ENCODE measurements at places on chromosomes 12 and 14.

- DNase-seq, result no peak
Measured at GRCh38 chr14:65255583-65256461, 153.5 kb upstream of the MAX start.

DNA sequence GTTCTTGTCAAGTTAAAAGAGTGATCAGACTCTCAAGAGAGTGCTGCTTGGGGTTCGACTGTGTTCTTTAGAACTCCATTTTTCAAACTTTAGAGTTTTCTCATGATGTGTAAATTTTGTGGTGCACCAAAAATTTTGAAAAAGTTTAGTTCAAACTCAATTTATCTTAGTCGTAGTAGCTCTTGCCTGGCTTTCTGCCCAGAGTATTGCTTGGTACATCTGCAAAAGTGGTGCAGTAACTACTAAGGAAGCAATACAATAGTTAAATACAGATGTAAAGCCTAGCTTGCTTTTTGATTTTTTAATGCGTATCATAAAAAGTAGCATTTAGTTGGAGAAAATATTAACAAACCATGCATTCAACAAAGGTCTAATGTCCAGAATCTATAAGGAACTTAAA, 9.5 kb upstream of the CCDC91 start:
- DNase-seq, result no peak

DNA sequence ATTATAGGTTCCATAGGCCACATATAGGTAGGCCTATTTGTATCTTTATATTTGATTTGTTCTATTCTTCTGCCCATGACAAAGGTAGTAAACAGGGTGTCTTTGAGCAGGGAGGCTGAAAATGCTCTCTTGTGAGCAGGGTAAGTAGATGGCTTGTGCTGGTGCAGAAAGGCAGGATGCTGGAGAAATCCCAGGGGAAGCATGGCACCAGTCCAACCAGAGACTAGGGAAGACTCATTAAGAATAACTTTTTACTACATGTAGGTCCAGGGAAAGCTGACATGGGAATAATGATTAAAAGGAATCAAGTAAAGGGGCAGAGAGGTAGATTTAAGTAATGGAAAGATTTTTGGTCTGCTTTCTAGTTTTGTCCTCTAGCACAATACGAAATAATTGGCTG, 245.0 kb downstream of the RGS6 start:
- no peak for DNase-seq

GRCh38 chr14:99286761-99287160, 14.8 kb upstream of the BCL11B start:
- no peak for DNase-seq

GRCh38 chr14:68039593-68039992, 220.0 kb downstream of the RAD51B start:
- DNase-seq, result no peak

- DNase-seq, result no peak
Measured at GRCh38 chr14:60735416-60735815, 855 bp downstream of the MNAT1 start.

- no peak for DNase-seq
Measured at GRCh38 chr12:116200812-116201211, 76.7 kb downstream of the MED13L start.

DNA sequence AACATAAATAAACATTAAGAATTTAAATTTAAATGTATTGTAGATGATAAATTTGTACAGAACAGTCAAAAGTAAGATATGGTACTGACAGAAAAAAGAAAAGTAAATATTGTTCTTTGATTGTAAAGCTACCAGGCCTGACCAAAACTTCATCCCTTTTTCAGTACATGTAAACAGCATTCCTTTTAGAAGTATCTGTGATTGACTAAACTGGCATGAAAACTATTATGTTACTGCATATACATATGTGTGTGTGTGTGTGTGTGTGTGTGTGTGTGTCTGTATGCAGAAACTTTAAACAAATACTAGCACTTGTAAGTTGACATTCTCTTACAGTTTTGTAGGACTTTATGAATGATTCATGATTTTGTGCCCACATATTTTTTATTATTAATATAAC, 270.9 kb downstream of the C12orf50 start:
- no peak for DNase-seq

- DNase-seq, result no peak
Measured at GRCh38 chr12:56867216-56867615, 67.0 kb downstream of the SDR9C7 start.

DNA sequence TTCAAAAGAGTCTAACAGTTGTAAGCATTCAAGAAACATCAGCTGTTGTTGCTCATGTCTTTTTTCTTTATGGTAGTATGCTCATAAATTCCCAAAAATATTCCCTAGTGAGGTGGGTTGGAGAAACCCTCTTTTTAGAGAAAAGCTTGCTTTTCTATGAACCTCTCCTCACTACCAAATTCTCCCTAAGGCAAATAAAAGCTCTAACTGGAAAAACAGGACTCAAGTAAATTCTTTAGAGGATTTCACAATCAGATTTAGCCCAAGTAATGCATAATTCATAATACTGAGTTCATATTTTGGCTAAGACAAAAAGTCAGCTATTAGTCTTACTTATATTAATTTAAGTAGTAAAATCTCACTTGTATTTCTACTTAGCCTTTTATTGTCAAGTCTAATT, 59.1 kb downstream of the DIO2 start:
- DNase-seq, result no peak

DNA sequence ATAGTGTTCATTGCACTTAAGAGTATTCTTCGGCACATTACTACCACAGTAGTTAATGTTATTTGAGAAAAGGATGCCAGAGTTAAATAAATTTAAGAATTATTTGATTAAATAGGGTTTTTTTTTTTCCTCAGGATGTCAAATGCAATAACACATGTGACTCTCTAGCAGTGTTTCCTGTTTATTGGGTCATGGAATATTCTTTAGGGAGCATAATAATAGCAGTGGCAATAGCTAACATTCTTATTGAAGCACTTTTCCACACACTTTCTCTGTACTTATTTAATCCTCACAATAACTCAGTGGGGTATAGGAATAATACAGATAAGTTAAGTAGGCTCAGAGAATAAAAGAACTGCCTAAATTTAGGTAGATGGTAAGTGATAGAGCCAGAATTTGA, 44.3 kb downstream of the SCYL2 start:
- DNase-seq, result no peak

DNA sequence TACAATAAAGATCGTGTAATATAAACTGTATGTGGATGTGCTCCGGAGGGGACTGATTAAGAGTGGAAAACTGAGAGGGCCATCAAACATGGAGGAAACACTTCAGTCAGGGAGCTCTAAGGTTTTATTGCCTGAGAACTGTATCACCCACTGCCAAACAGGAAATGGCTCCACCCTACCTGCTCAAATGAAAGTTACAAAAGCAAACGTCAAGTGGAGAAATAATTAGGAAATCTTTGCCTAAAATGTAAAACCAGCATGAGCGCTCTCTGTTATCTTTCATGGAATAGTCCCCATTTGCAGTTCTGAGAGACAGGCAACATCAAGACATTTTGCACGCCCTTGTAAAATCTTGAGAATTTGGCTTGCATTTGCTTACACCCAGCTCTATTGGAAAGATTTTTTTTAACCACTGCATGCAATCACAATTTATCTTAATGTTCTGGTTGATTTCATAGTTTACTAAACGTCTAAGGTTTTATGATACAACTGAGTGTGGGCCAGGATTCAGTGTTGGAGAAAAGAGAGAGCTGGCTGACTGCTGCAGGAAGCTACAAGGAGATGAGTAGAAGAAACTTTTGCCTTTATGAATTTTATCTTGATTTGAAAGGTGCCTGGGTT, 344.0 kb upstream of the PRICKLE1 start:
- no peak for DNase-seq

DNA sequence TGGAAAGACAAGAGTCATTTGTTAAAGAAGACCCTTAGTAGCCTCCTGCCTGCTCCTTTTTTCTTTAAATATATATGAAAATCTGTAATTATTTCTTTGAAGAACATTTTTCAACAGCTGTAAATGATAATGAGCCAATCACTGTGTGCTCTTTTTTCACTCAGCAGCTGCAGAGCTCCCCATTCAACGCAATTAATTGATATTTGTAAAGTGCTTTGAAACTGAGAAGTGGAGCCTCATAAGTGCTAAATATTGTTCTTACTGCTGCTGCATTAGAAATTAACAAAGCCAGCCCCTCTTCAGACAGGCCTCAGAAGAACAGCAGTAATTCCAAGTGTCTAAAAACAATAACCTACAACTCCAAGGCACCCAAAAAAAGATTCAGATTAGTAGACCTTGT, 224.3 kb downstream of the GXYLT1 start:
- DNase-seq, result no peak

- DNase-seq, result no peak
Measured at GRCh38 chr14:99146616-99147365, 125.2 kb downstream of the BCL11B start.

- no peak for DNase-seq
Measured at GRCh38 chr12:30970559-30971197, 44.1 kb downstream of the TSPAN11 start.

DNA sequence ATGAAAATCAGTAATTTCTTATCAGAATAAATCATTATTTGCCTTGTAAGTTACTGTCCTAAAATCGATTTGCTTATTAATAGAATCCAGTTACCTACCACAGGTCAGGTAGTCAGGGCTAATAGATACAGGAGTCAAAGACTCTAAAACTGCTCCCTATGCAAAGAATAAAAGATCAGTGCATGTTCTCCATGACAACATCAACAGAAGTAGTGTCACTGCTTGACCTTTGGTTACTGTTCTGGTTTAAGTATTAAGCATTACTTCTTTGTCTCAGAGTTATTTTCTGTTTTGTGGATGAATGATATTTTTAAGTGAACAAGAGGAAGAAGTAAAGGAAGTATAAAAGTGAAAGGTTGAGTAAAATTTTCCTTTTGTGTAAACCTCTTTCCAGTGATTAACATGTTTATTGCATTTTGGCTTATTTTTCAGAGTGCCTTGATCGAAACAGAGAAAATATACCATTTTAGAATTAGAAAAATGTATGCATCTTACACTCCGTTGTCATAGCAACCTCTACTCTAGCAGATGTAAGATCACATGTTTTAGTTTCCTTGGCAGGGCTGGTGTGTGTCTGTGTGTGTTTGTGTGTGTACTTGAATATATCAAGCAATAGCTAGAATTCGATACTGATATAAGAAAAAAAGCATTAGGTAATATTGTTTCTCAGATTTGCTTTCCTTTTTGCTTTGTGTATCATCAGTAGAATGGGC, 44.7 kb downstream of the ABCD2 start:
- DNase-seq, result no peak

DNA sequence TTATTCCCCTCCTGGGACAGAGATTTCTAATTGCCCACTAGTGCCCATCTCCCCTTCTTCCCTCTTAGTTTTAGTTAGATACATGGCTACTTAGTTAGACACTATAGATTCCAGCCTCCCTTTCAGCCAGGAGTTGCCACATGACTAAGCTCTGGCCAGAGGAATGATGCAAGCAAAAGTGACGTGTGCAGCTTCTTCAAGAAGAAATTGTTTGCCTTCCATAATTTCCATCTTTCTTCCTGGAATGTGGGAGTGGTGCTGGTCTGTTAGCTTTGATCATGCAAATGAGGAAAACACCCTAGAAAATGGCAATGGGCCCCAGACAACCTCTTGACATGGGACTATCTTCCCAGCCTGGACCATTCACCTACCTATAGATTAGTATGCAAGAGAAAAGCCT, 21.4 kb downstream of the CCDC177 start:
- no peak for DNase-seq

DNA sequence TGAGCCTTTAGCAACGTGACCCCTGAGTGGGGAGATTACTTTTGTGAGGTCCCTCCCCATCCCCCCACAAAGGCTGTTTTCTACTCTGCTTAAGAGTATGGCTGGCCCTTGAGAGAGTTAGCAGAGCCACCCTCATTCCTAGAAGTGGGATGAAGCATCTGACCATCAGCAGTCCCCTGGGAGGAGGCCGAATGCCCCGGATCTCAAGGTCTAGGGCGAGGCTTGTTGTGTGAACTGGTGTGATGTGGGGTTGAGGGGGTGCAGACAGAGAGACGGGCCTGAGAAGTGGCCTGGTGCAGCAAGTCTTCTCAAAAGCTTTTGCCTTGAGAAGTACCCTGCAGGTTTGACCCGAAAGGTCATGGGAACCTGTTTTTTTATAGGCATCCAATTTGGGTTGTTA, 153.0 kb upstream of the FKBP4 start:
- no peak for DNase-seq

GRCh38 chr12:9344541-9344940, 136.3 kb upstream of the PZP start:
- no peak for DNase-seq

DNA sequence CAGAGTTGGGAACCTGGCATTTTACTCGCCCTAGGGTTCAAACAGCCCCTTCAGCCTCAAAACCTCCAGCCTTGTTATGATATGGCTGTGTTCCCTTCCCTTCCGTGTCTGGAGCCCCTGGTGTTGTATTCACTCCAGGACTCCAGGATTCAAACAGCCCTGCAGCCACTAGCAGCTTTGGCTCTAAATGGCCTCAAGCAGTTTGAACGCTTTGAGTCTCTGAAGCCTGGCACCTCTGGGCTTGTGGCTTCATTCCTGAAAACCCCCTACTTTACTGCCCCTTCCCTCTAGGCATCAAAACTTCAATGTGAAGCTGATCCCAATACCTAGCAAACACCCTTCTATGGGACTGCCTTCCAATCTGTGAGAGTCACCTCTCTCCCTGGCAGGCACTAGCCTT, 67.9 kb upstream of the RMST start:
- DNase-seq, result no peak

GRCh38 chr12:27967551-27968054, 4.9 kb downstream of the PTHLH start:
- no peak for DNase-seq

- DNase-seq, result no peak
Measured at GRCh38 chr14:47466916-47467315, 208.5 kb downstream of the MDGA2 start.

- DNase-seq, result no peak
Measured at GRCh38 chr12:66453844-66454243, 151.6 kb downstream of the HELB start.

GRCh38 chr14:91368776-91369416, 48.7 kb downstream of the CCDC88C start:
- DNase-seq, result no peak

GRCh38 chr12:128829861-128830504, 6.2 kb upstream of the SLC15A4 start:
- no peak for DNase-seq

DNA sequence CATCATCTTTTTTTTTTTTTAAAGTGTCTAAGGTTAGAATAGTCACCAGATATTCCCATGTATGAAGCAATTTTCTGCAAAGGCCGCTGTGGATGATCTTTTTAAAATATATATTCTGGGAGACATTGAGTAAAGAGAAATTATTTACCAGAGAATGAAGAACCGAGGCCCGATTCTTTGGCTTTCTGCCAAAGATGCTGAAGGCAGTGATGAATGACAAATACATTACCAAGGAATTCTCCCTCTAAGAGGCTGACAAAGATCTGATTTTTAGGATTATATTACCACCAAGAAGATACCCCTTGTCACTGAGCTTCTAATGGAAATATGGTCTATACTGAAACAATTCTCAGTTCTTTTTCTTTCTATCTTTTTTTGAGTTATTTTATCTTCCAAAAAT, 336.8 kb downstream of the NAV3 start:
- DNase-seq, result no peak

GRCh38 chr12:87259391-87259790, 769.8 kb downstream of the C12orf50 start:
- DNase-seq, result no peak

- DNase-seq, result no peak
Measured at GRCh38 chr12:77229640-77230442, 164.5 kb upstream of the E2F7 start.

GRCh38 chr12:123992118-123992825, 19.3 kb downstream of the ZNF664 start:
- DNase-seq, result no peak

GRCh38 chr14:57323721-57324120, 55.0 kb downstream of the AP5M1 start:
- DNase-seq, result no peak

- no peak for DNase-seq
Measured at GRCh38 chr12:4246116-4246515, 27.4 kb upstream of the CCND2 start.

Measured in stimulated activated CD8-positive, alpha-beta memory T cell treated with anti-CD3 and anti-CD28 coated beads, Interleukin-12 subunit alpha, Interleukin-12 subunit beta, amount 100 ng/mL, for 1 hour (primary cell).